WTC11 (cell line): ENCODE measurements at places on chromosomes 3 and 15. TPM values are rescaled to one million over a fixed set of nuclear protein-coding genes. Genes with fewer than 3 reads are reported as not detected.

Gene LCMT2
- 7.6 to 10.6 TPM (median 9.6 TPM) in 3 replicates for total RNA-seq

Gene C3orf70
- 0.64 to 0.70 TPM (median 0.69 TPM) in 3 replicates for total RNA-seq

- no peak for DNase-seq
Observed at GRCh38 chr3:120157113-120157512, 62.9 kb upstream of the GSK3B start.

DNA sequence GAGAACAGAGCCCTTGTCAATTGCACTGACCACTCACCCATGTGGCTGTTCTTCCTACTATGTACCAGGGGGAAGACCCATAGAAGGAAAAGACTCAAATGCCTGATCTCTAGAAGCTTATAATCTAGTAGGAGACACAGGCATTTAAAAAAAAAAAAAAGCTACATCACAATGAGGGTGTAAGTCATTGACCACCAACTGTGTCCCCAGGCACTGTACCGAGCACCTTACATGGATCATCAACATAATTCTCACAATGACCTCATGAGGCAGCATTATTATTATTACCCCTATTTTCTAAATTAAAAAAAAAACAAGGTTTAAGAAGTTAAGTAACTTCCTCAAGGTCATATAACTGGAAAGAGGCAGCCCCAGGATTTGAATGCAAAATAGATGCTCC lies 247.4 kb downstream of the SHOX2 start:
- DNase-seq = no peak

- no peak for DNase-seq
Observed at GRCh38 chr3:72629191-72629631, 219.0 kb downstream of the SHQ1 start.
